ENCODE measurements at places on chromosomes 3 and 15.

- no peak for DNase-seq
These were observed 29.1 kb downstream of the SLC6A1 start for GRCh38 chr3:11021611-11022011.

DNA sequence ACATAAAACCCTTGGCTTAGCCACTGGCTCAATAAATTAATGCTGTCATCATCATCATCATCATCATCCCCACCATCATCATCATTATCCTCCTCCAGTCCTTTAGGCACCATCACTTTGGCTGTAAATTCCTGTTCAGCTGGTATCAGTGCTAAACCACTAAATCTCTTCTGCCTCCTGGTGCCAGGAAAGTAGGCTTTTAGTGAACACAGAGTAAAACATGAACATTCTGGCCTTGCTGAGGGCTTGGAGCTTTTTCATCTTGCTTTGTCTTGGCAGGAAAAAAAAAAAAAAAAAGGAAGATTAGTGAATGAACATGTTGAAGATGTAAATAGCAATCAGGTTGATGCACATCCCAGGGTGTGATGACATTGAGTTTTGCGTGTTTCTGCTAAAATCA lies 67.3 kb upstream of the EIF1B start:
- DNase-seq = no peak

- no peak for DNase-seq
These were observed 223.0 kb downstream of the NSUN3 start for GRCh38 chr3:94285872-94286271.

- no peak for DNase-seq
These were observed 101.4 kb upstream of the TRIM42 start for GRCh38 chr3:140576449-140576848.

- DNase-seq = no peak
These were observed 32.2 kb downstream of the GPD1L start for GRCh38 chr3:32138545-32139104.

DNA sequence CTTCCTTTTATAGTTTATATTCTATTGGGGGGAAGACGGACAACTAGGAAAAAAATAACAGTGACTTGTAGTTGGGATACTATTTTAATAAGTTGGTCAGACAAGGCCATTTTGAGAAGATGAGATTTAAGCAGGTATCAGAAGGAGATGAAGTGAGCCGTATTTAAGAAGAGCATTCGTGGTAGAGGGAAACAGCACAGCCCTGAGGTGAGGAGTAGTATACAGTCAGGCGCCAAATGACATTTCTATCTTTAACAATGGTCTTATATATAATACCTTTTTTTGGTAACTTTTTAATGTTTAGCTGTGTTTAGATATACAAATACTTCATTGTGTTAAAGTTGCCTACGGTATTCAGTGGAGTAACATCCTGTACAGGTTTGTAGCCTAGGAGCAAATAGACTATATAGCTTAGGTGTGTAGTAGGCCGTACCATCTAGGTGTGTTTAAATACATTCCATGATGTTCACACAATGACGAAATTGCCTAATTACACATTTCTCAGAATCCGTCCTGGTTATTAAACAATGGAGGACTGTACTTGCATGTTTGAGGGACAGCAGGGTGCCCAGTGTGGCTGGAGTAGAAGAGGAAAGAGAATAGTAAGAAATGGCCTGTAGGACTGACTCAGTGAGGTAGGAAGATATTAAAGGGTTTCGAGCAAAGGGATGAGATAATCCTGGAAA lies 1.6 kb downstream of the NKTR start:
- no peak for DNase-seq

DNA sequence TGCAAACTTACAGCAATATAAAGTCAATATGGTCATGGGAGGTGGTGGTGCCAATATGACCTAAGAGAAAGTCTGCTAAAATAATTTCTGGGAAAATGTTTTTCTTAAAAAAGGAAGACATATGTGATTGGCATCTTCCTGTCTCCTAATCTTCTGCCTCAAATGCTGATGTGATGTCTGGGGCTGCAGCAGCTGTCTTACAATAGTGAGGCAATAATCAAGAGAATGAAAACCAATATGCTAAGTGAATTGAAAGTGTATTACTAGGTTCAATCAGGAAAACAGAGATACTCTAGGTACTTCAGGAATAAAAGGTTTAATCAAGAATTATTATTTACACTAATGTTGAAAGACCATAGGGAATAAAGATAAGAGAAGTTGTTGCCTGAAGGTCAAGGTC lies 7.2 kb upstream of the STT3B start:
- no peak for DNase-seq

DNA sequence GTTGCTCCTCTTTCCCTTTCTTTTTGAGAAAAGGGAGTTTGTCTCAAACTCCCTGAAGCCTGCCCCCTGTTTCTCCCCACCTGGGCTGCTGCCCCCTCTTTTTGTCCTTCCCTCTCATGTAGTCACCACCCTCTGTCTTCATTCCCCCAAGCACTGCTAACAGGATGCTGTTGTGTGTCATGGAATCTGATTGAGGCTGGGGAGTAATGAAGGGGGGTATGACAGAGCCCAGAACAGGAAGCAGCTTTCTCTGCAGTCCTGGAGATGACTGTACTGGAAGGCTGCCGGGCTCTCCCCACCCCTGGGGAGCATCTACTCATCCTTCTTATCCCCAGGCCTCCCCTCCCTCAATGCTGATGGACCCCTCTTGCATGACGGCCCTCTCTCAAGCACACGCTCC lies 181.6 kb downstream of the ABHD5 start:
- DNase-seq = no peak

DNA sequence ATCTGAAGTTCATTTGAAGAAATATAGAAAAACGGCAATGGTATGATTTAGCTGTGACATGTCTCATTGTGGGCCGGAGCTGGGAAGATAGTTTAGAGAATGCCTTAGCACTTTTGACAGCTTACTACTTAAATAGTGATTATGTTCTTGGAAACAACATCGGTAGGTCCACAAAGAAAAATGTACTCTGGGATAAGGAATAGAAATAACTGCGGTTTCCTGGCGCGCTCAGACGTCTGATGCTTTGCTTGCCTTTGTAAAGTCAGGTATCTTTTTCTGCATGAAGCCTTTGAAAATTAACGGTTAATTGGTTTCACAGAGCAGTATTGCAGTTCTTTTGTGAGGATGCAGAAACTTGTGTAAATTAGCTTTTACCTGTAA lies 1.4 kb downstream of the USP3 start:
- DNase-seq = no peak

DNA sequence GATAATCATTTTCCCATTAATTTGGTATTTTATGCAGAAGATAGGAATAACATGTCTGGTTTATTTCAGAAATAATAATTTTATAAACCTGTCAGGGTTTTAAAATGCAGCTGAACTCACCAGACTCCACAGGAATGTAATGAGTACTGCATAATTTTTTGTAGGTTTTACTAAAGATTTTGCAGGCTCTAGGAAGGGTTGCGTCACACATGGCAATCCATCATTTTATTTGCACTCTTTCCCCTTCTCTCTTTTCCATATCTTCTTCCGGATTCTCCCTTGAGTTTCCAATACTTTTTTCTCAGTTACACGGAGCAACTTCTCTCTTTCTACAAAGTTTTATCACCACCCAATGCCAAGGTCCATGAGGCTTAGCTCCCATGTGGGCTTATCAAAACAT lies 234.7 kb downstream of the NFKBIZ start:
- no peak for DNase-seq

DNA sequence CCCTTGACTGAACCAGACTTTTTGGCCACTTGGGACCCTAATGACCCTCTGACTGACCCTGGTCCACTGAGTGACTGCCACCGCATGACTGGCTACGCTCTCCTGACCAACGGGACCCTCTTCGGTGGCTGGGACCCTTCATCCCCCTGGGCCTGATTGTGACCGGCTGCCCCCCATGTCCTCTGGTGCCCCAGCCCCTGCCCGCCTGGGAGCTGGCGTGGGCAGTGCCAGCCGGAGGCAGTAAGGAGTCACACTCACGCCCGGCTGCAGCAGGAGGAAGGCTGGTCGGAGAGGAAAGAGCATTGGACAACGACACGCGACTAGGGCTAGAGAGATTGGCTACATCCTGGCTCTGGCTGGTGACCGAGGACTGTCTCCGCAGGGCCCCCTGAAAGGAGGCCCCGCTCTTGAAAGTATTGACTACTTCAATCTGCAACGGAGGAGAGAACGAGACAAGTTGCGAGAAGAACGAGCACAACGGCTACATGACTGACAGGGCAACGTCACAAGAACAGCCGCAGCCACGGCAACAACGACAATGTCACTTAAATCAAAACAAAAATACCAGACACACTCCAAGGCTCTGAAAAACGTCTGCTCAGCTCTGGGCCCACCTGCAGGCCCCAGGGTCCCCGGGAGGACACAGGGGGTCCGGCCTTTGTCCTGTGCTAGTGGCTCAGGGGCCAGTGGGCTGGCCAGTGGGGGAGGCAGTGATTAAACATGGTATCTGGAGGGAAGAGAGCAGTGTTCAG lies 15.1 kb upstream of the SEC13 start:
- no peak for DNase-seq

- no peak for DNase-seq
These were observed 759 bp upstream of the ARID3B start for GRCh38 chr15:74540161-74540760.

- DNase-seq = no peak
These were observed 72.9 kb downstream of the RPL39L start for GRCh38 chr3:187066228-187066995.

DNA sequence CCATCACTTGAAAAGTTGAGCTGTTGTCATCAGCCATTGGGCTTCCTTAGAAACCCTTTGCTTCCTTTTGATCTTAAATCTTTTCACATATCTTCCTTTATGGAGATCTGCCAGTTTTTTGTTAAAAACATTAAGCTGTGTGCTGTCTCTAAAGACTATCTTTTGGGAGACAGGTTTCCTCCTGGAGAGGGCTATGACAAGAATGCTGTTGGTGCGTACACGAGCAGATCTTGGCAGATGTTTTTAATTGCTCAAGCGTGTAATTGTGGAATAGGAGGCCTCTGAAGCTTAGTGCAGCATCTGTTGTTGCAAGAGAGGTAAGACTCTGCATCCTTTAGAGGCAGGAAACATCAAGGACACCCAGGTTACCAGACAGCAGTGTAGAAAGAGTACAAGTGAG lies 56.8 kb downstream of the PHLDB2 start:
- no peak for DNase-seq

DNA sequence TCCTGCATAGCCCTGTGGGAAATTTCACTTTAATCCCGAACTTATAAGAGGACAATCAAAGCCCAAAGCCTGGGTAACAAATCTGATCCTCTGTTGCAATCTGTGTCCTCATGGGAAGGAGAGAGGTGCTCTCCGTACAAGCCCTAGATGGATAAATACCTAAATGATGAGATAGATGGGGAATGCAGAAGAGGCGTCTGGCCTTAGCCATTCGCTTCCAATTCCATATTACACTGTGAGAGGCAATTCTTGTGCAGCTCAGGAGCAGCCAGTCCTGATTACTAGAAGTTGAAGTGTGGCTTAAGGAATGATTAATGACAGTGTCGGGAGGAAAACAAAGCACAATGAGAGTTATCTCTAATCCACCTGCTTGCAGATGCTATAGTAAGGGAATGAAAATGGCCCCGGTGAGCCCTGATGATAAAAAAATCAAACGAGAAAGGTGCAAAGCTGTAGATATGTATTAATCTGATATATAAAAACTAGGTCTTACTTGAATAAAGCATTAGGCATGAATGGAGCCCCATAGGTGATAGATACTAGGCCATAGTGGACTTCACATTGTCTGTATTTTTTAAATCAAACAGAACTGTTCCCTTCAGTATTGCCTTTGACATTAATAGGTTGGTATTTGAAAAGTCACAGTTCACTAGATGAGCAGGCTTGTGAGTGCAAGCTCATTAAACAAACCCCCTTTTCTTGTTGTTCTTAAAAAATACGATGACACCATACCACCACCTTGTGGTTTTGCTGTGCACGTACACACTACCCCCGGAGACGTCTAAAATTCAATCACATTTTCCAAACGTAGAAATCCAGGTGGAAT lies 54.2 kb upstream of the TMCO5A start:
- no peak for DNase-seq

- no peak for DNase-seq
These were observed 129.2 kb downstream of the RAB11A start for GRCh38 chr15:65998486-65998885.

GRCh38 chr3:126131881-126132750 lies 48.2 kb upstream of the SLC41A3 start:
- DNase-seq = no peak

- no peak for DNase-seq
These were observed 374.8 kb upstream of the PDZRN3 start for GRCh38 chr3:73999501-73999900.

GRCh38 chr3:15538345-15538744 lies 16.8 kb upstream of the COLQ start:
- no peak for DNase-seq

DNA sequence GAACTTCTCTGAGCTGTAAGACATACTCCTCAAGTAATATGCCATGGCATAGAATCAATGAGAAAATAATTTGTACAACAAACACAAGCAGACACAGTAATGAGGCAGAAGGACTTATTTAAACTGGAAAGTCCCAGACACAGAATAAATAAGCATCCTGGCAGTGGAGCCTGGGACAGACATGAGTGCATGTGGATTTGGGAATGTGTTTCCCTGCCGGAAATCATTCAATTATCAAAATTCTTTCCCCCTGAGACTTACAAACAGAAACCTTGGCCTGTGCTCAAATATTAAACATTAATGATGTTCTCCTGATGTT lies 520.1 kb downstream of the ROBO1 start:
- no peak for DNase-seq

DNA sequence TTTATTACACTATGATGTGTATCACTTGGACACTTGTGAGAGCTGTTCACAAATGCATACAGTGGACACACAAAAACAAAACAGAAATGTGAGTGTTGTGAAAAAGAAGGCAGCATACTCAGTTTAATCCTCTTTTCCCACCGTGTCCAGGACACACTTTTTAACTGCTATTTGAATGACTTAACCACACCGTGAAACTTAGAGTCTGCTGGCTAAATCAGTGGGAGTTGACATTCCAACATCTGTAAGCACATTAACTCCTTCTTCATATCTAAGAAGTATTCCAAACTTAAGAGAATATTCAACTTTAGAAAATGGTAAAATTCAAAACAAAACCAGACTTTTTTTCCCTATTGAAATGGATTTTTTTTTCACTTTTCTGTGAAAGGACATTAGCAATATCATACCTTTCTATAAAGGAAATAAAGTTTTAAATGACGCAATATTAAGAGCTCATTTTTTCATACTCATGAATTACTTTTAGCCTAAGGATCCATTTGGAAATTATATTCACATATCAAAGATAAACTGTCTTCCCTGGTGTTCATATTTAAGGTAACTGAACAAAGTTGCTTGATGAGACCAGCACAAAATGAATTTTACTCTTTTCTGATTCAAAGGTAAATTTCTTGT lies 316.6 kb downstream of the RBMS3 start:
- DNase-seq = no peak

- no peak for DNase-seq
These were observed 19.9 kb upstream of the PDE8A start for GRCh38 chr15:84961707-84962106.

DNA sequence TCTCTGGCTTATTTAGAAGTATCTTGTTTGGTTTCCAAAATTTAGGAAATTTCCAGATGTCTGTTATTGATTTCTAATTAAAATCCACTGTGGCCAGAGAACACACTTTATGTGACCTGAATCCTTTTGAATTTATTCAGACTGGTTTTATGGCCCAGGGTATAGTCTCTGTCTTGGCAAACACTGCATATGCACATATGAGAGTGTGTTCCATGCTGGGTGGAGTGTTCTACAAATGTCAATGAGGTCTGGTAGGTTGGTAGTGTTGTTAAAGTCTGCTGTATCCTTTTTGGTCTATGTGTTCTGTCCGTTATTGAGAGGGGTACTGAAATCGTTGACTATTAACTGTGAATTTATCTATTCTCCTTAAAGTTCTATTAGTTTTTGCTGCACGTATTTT lies 30.2 kb downstream of the PGPEP1L start:
- DNase-seq = no peak
